Activated CD4-positive, alpha-beta T cell treated with anti-CD3 and anti-CD28 coated beads, Interleukin-2, amount 50 U/mL, for 4 hours (primary cell): ENCODE measurements at places on chromosomes 1 and 21.

GRCh38 chr1:228089519-228090380 is 7.2 kb downstream of the ARF1 start:
- DNase-seq, result no peak

- DNase-seq, result no peak
Measured at GRCh38 chr1:55216096-55216495, 932 bp upstream of the USP24 start.

GRCh38 chr1:26438041-26438440 is 5.9 kb downstream of the DHDDS start:
- DNase-seq, result no peak

GRCh38 chr1:221704306-221704705 is 37.6 kb downstream of the DUSP10 start:
- no peak for DNase-seq

GRCh38 chr1:96374076-96374762 is 347.4 kb upstream of the PTBP2 start:
- DNase-seq, result no peak

DNA sequence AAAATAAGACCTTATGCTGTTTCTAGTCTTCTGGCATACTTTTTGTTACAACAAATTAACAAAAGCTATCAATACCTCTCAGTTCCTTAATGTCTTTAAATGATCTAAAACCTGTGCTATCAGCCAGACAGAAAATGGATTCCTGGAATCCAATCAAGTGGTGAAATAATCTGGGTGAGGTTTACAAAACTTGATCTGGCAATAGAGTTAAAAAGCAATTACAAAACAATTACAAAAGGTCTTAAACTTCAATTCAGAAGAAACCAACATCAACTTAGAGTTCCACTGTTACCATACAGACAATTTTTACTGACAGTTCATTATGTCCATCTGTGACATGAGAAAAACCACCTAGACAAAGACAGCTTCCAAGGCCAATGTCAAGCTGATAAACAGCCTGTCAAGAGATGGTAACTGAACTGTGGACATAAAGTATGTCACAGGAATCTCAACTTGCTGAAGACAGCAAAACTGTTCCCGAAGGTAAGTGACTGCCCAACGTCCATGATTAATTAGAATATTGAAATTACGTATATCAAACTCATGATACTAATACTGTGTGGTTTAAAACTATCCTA is 17.4 kb downstream of the ZZZ3 start:
- no peak for DNase-seq
